ENCODE measurements at places on chromosomes 6 and 20. TPM values are rescaled to one million over a fixed set of nuclear protein-coding genes. Genes with fewer than 3 reads are reported as not detected.

Gene NKAIN4
- total RNA-seq: not detected

DNA sequence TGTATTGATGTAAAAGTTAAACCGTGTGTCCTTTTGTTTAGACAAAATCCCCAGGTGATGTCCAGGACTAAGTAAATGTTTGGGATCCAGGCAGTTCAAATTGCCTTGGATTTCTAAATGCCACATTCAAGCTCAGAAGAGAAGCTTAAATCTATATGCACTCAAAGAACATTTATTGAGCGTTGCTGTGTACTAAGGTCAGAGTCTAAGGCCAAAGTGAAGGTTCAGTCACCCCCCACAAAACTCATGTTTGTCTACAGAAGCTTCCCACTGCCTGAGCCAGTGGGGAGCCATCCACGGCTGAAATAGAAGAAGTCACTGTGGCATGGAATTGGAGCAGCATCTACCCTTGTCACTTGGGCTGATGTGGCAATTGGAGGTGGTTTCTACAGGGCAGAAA is 70.7 kb upstream of the INSM1 start:
- DNase-seq: no peak

- DNase-seq: no peak
Measured at GRCh38 chr6:101281266-101281665, 112.2 kb upstream of the GRIK2 start.

Gene SLA2
- total RNA-seq: 0.13 TPM

Gene PTK7
- 7.3 TPM for total RNA-seq

DNA sequence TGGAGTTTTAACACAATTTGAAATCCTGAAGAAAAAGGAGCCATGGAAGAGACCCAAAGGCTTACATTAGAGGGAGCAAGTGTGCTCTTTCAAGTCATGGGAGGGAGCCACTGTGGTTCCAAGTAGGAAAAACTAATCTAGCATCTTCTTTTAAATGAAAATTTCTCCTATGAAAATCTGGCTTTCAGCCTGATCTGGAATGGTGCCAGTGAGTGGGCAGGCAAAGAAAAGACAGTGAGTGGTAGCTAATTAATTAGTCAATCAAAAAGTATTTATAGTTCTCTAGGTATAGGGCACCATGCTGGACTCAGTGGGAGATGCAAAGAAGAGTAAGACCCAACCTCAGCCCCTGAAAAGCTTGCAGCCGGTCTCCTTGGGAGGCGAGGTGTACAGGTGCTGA is 21.9 kb downstream of the CAP2 start:
- no peak for DNase-seq

DNA sequence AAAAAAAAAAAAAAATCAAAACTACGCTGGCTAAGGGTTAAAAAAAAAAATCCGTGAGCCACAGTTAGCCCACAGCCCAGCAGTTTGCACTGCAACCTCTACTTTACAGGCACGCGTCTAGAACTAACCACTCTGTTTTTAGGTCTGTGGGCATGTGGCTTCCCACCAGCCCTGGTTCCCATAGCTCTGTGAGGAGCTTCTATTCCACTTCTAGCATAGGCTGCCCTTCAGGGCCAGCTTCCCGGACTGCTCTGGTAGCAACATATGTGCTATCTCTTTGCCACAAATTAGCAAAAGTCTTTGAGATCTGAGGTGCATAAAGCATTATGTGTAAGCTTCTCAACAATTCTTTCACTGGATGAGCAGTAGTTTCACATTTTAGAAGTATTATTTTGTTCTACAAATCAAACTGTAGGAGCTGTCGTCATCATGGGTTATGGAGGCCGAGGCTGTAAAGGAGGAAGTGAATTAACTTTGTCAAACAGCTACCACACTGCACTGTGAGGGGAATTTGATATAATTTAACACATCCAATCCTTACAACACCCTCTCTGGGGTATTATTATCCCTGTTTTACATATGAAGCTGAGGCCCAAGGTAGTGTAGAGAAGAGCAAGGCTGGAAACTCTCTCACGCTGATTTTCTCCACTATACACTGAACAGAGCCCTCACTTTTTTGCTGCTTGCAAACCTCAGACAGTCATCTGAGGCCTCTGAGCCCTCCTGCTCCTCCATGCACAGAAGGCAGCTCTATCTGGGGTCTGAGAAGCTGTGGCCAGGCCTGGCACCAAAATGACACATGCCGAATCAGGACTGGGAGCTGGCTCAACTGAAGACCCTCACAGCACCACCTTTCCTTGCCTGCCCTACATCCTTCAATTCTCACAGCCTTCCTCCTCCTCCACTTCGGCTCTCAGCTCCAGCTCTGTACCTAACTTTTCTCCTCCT is 35.4 kb downstream of the MAN1A1 start:
- DNase-seq: no peak

- DNase-seq: no peak
Measured at GRCh38 chr20:46955601-46956556, 61.2 kb downstream of the EYA2 start.

- DNase-seq: no peak
Measured at GRCh38 chr20:43722153-43722505, 4.7 kb downstream of the GTSF1L start.

Gene NHLRC1
- not detected for total RNA-seq

DNA sequence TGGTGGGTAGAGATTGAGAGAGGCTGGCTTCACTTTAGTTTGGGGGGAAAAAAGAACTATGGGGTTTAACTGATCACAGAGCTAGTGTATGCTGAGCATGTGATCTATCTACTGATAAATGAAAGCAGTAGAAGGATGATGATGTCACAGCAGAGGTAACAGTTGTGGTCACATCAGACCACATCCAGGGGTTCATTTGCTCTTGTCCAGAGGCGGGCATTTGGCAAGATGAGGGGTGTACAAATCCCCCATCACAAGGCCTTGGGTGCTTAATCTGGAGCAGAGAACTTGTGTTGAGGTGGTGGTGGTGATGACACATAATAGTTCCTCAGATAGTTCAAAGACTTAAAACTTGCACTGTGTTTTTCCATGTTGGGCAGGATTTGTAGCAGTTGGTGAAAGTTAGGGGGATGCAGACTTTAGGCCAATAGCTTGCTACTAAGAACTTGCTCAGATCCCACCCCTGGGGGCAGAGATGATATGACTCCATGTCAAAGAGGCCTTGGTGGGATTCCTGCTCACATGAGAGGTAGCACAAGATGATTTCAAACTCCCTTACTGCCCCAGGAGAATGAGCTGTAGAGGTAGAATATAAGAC is 63.4 kb downstream of the PRDM1 start:
- DNase-seq: no peak

GRCh38 chr6:21341910-21342309 is 251.6 kb upstream of the SOX4 start:
- no peak for DNase-seq

Gene POPDC3
- total RNA-seq: 4.0 TPM

DNA sequence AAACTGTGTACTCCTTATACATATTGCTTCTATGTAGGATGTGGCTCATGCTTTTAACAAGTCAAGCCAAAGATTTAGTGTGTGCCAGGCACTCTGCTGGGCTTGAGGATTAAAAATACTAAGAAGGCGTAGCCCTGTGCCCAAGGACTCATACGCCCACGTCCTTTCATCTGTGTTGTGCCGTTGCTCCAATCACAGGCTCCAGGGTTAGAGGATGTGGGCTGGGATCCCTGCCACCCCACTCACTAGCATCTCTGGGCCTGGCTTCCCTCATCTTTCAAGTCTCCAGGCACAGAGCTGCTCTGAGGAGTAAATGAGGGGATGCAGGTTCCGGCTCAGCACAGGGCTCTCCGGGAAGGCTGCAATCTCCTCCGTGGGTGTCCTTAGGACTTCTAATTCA is 214.2 kb downstream of the SYNDIG1 start:
- no peak for DNase-seq

DNA sequence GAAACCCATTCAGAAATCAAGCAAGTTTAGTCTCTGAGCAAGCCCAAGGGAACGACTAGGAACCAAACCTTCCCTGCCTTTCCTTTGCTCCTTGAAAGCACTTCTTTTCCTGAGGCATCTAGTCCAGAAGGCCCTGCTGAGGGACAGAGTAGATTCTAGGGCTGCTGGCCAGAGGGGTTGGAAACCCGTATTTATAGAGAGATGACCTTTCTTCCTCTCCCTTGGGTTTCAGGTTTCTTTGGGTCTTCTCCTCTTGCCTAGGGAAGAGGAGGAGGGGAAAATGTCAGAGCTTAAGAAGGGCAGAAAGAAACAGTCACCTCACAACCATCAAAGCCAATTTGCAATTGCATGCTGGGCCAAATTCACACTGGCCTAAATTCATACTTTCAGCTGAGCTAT is 5.8 kb downstream of the APOBEC2 start:
- no peak for DNase-seq

Gene RAB44
- not detected for total RNA-seq

Gene DNMT3B
- 74.8 TPM for total RNA-seq

Gene HAO1
- not detected for total RNA-seq

DNA sequence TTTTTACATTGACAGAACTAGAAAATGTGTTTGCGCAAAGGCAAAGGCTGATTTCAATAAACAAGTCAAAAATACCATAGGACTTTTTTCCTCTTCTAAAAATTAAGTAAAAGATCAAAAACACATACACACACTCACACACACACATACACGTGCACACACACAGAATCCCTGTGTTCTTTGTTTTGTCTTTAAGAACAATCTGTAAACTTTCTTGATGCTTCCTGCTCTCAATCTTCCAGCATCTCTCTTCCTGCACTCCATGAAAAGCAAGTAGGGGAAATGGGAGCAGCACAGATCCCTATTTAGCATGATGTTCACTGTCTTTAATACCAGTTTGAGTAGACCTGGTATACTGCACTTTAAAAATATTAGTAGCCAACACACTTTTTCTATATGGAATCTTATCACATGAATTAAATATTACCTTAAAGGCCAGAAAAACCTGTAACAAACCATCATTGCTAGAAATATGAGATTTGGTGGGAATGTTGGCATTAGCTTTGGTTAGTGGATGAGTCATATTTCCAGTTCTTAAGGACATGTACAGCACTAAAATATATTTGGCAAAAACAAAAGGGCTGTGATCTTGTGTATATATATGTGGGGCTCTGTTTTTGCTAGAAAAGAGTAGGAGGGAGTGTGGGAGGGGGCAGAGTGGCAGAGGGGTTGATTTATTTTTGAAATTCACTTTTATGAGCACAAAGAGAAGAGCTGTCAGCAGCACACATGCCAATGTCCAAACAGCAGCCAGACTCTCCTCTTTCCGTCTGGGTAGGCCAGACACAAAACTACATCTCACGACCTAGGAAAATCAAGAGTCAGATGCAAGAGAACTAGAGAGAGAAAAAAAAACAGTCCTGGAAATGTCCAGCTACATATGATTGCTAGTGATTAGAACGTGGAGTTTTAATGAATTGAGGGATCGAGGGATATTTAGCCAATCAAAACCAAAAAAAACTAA is 4.6 kb downstream of the PTPRK start:
- DNase-seq: no peak

DNA sequence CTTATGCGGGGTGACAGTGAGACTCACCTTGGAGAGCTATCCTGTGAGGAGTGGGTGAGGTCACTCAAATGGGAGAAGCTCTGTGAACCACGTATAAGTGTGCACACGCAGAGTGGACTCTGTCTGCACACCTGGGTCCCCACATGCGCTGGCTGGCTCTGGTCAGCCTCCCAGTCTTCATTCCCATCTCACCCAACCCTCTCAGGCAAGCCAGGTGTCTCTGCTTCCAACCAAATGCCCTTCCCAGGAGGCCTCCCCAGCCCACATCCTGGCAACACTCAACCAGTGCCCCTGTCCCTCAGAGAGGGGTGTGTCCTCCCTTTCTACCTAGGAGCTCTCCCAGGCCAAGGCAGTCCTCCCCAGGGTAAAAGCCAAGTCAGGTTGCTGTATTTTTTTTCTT is 8.0 kb upstream of the PI16 start:
- no peak for DNase-seq

DNA sequence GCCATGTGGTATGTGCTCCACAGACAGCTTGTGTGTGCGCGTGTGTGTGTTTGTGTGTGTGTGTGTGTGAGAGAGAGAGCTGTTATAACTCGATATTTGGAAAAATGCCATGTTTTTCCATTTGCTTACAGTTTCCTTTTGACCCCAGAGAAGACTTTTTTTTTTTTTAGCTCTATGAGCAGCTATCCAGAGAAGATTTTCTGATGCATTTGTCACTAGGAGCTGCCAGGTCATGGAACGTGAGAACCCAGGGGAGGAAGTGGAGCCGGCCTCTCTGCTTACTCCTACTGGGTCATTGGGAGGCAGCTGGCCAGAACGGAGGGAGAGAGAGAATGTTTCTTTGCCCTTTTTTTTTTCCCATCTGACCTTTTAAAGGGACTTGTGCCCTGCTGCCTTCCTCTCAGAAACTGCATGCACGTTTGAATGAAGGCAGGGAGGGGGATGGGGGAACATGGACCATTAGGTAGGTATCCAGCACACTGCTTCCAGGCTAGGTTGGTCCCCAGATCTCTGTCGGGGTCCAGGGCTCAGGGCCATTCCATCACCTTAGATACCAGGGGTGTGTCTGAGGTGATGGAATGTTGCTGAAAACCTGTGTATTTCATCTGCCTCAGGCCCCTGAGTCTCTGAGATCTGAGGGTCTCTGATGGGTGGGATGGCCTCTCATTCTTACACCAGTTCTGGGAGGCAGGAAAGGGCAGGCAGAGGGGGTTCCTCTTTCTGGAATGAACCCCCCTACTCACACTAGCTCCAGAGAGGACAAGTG is 11.2 kb upstream of the MRPS18A start:
- no peak for DNase-seq

Gene PRR18
- not detected for total RNA-seq

- no peak for DNase-seq
Measured at GRCh38 chr6:90764001-90764400, 177.1 kb upstream of the MAP3K7 start.

Gene CST9L
- total RNA-seq: not detected

GRCh38 chr6:51844336-51844735 is 243.1 kb downstream of the PKHD1 start:
- no peak for DNase-seq

Gene VTA1
- total RNA-seq: 59.8 TPM

- DNase-seq: no peak
Measured at GRCh38 chr6:105348897-105349296, 54.0 kb downstream of the PREP start.

DNA sequence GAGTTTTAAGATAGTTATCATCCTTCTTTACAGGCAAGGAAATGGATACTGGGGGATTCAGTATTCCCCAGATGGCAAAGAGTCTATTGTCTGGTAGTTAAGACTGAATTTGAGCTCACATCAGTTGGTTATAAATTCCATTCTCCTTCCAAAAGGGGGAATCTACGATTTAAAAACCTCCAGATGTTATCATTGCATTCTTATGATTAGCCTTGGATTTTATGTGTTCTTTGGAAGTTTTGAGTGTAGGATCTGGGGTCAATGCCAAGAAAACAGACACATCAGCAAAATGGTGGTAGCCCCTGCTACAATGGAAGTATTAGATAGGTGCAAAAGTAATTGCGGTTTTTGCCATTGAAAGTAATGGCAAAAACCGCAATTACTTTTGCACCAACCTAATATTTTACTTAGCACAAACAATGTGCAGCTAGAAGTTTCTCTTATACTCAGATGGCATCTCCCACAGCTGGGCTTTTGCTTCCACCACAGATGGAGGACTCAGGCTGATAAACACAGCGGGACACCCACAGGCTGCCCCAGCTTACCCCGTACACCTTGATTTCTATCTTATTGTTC is 168.2 kb upstream of the RIN2 start:
- DNase-seq: no peak
